ENCODE measurements at places on chromosomes 7 and 10.
A peak's percentile ranks its signal among the peaks of the same experiment; 100 is the strongest.

DNA sequence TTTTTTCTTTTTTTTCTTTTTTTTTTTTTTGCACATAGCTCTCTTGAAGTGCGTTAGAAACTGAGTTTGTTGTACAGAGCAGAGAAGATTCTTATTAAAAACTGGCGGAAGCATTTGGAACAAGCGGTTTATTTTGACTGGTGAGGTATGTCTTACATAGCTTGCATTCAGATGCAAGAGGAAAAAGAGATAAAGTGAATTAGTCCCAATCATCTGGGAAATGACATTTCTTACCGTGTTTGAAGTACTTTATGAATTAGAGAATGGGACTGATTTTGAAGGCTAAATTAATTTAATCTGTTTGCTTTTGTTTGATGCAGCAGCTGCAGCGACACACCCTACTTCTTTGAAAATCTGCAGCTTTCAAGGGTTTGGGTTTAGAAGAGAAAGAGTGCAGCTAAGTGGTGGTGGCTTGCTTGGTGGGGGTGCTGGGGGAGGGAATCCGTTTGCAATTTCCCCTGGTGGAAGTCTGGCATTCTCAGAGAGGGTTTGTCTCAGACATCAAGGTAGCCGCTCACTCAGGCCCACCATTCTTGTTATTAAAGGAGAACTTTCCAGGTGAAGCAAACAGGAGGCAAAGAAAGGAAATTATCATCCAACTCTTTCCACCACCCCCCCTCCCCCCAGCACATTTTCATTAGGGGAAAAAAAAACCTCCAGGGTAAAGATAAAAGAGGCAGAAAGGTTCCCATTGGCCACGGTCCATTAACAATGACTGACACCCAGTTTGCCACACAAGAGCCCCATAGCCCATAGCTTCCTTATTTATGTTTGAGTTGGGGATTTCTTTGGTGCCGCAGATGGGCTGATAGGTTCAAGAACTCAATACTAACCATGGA, 231.7 kb downstream of the SKIDA1 start:
- DNase-seq: peak; percentile 48

DNA sequence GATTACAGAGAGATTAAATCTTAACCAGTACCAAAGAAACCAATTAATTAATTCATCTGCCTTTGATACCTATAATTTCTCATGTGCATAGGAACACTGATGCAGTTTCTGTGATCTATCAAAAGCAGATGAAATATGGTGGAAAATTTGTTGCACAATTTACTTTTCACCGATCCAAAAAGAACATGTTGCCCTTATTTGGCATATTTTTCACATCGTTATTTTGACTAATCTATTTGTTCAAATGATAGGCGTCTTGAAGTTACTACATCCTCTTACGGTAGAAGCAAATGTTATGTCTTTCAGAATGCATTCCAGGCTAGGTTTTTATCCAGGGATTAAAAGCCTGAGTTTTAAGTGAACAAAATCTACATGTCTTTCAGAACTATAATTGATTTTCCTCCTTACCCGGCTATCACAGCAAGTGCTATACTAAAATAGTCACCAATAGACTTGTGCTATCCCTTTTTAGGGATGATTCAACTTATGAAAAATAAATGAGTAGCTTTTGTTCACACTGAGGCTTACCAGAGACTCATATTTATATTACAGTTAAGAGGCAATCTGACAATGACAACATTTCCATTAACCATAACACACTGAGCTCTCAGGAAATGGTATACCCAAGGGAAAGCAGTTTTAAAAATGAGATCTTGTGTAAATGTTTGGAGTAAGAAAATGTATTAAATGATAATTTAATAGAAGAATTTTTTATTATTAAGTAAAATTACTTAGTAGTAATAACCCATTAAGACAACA, 16.8 kb upstream of the TES start:
- DNase-seq: peak; percentile 79

- no peak for DNase-seq
Observed at GRCh38 chr7:8699875-8700624, 266.6 kb downstream of the NXPH1 start.

GRCh38 chr7:84372155-84372621, 177.6 kb upstream of the SEMA3A start:
- DNase-seq: peak; percentile 91

- no peak for DNase-seq
Observed at GRCh38 chr7:2032030-2032875, 200.5 kb downstream of the MAD1L1 start.

- no peak for DNase-seq
Observed at GRCh38 chr7:34846976-34847375, 189.0 kb downstream of the NPSR1 start.

DNA sequence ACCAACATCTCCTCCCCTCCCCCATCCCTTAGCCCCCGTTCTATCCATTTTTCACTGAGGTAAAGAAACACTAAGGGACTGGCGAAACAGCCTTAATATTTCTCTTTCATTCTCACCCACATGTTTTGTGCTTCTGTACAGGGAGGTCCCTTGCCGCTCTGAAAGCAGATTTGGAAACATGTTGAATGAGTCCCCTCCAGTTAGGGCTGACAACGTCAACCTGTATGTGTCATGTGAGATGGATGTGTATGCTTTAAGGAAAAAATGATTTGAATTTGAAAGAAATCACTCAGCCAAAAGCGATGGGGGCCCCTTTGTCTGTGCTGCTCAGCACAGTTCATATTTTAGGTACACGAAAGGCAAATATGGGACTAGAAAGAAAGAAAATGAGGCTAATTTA, 314.3 kb upstream of the LRGUK start:
- DNase-seq: no peak

Measured in A673 (cell line).